Fibroblast of the conjunctiva (primary cell): ENCODE measurements at places on chromosomes 11 and 22.
A peak's percentile ranks its signal among the peaks of the same experiment; 100 is the strongest.

GRCh38 chr22:44242946-44243724, 62.4 kb downstream of the PARVG start:
- DNase-seq = no peak

GRCh38 chr11:117647207-117647606, 149.8 kb downstream of the DSCAML1 start:
- no peak for DNase-seq

DNA sequence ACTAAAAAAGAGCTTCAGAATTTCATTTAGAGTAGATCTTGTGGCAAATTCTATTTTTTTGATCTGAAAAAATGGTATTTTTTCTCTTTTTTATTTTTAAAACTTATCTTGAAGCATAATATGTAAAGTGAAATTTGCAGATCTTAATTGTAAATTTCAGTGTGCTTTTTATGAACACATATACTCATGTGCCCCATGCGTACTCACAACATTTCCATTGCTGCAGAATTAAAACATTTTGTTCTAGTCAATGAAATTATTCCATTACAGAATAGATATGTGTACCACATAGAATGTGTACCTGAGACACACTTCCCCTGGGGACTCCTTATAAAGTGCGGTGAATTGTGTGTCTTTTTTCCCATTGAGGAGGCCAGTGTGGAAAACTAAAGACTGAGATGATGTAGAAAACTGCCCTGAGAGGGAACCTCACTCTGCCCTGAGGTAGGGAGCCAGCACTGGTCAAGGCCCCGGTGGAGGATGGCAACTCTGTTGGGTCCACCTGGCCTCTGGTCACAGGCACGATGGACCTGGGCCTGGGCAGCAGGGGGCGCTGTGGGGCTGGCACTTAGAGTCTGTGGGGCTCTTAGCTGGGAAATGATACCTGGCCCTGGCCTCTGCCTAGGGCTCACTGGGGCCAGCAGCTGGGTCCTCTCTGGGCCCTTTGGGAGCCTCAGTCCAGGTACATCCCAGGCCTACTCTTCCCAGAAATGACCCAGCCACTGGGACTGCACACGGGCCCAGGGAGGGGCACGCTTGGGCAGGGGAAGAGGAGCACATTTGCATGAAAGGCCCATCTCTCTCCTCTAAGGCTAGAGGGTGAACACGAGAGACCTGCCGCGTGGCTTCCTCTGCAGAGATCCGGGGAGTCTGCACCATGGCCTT, 77.9 kb upstream of the TOP3B start:
- peak; percentile 9 for DNase-seq

GRCh38 chr11:118615976-118616371, 8.6 kb downstream of the PHLDB1 start:
- no peak for DNase-seq

DNA sequence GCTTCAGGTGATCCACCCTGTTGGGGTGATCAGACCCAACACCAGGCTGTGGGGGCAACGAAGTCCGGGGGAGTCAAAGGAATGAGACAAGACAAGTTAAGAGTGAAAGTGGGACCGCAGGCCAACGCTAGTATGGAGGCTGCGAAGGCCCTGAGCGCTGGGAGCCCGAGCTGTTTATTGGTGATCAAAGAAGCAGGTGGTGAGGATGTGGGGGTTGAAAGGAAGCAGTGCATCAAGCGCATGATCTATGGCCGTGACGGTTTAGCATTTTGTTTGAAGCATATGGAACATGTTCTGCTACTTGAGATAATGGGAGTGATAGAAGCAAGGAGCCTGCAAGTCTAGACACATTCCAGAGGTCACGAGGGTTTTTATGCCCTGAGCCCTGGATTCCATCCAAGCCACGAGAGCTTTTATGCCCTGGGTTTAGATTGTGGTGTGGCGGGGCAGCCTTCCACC, 49.5 kb downstream of the MCHR1 start:
- no peak for DNase-seq

GRCh38 chr22:16975155-16975885, 32.7 kb downstream of the GAB4 start:
- DNase-seq = no peak
